ENCODE measurements at places on chromosomes 12 and 14. TPM values are rescaled to one million over a fixed set of nuclear protein-coding genes. Genes with fewer than 3 reads are reported as not detected.

GYS2 gene
- not detected for polyA plus RNA-seq

DNA sequence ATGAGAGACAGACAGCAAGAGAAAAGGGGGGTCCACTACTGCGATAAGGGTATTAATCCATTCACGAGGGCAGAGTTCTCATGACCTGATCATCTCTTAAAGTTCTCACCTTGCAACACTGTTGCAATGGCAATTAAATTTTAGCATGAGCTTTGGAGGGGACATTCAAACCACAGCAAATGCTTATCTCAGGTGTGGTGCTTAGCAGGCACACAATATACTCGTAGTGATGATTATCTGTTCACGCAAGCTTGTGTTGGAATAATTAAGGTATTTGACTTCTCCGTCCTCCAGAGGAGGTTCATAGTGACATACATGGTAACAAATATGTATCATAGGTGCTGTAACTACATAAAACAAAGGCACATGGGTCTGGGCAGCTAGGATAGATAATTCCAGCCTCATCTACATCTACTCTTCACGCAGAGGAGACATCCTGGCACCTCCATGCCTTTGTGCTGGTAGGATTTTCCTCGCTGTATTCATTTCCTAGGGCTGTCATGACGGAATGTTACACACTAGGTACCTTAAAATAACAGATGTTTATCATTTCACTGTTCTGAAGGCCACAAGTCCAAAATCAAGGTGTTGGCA lies 221.2 kb downstream of the RBM19 start:
- H3K4me1 ChIP-seq: no peaks in the 10 kb centered on the region
- H3K27ac ChIP-seq: no peak overlapping the region
- H3K27me3 ChIP-seq: no peaks in the 10 kb centered on the region
- no peak overlapping the region for H3K4me3 ChIP-seq
- no peak for DNase-seq

GRCh38 chr12:25365340-25365730 lies 114.6 kb upstream of the KRAS start:
- no peak overlapping the region for H3K4me3 ChIP-seq
- H3K27me3 ChIP-seq: no peaks in the 10 kb centered on the region
- H3K4me1 ChIP-seq: no peaks in the 10 kb centered on the region
- H3K27ac ChIP-seq: no peak overlapping the region
- no peak for DNase-seq
- H3K36me3 ChIP-seq: no peaks in the 10 kb centered on the region

- no peak for DNase-seq
- H3K4me1 ChIP-seq: peaks cover 5% of the 10 kb centered on the region
- no peaks in the 10 kb centered on the region for H3K27me3 ChIP-seq
- no peak overlapping the region for H3K4me3 ChIP-seq
- no peak overlapping the region for H3K27ac ChIP-seq
Measured at GRCh38 chr12:64445490-64445889, 6.4 kb upstream of the TBK1 start.

- DNase-seq: no peak
- no peaks in the 10 kb centered on the region for H3K36me3 ChIP-seq
- peaks cover 1% of the 10 kb centered on the region for H3K27me3 ChIP-seq
- H3K4me3 ChIP-seq: no peak overlapping the region
- no peaks in the 10 kb centered on the region for H3K4me1 ChIP-seq
Measured at GRCh38 chr12:130663514-130663913, 52.6 kb downstream of the RIMBP2 start.

DNA sequence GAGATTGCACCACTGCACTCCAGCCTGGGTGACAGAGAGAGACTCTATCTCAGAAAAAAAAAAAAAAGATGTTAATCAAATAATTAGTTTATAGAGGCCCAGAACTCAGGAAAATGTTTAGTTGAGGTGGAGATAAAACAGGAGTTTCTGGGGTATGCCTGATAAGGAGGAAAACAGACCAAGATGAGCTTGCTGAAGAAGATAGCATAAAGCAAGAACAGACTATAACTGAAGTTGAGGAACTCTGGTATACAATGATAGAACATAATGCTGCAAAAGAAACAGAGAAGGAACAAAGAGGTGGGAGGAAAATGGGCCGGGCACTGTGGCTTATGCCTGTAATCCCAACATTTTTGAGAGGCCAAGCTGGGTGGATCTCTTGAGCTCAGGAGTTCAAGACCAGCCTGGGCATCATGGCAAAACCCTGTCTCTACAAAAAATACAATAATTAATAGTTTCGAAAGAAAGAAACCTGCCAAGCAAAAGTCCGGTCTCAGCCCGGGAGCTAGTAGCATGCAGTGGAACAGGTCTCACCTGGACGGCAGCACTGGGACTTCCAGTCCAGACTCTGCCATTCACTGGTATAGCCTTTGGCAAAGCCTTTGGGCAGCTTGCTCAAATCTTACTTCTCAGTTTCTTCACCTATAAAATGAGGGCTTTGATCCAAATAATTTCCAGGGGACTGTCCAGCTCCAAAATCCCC lies 25.4 kb downstream of the SLC35E3 start:
- H3K4me3 ChIP-seq: no peak overlapping the region
- H3K27me3 ChIP-seq: no peaks in the 10 kb centered on the region
- peaks cover 8% of the 10 kb centered on the region for H3K4me1 ChIP-seq

DNA sequence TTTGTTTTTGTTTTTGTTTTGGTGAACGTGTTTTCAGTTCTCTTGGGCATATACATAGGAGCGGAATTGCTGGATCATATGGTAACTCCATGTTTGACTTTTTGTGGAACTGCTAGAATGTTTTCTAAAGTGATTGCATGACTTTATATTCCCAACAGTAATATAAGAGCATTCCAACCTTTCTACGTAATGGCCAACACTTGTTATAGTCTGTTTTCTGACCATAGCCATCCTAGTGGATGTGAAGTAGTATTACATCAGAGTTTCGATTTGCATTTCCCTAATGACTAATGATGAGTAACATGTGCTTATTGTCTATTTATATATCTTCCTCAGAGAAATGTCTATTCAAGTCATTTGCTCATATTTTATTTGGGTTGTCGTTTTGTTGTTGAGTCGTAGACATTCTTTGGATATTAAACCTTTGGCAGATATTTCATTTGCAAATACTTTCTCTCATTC lies 268.7 kb downstream of the AEBP2 start:
- no peaks in the 10 kb centered on the region for H3K27me3 ChIP-seq
- no peaks in the 10 kb centered on the region for H3K36me3 ChIP-seq
- H3K27ac ChIP-seq: no peak overlapping the region
- H3K4me3 ChIP-seq: no peak overlapping the region
- H3K4me1 ChIP-seq: no peaks in the 10 kb centered on the region

Measured in HepG2 (cell line).